ENCODE measurements at places on chromosomes 4 and X.
A peak's percentile ranks its signal among the peaks of the same experiment; 100 is the strongest.

DNA sequence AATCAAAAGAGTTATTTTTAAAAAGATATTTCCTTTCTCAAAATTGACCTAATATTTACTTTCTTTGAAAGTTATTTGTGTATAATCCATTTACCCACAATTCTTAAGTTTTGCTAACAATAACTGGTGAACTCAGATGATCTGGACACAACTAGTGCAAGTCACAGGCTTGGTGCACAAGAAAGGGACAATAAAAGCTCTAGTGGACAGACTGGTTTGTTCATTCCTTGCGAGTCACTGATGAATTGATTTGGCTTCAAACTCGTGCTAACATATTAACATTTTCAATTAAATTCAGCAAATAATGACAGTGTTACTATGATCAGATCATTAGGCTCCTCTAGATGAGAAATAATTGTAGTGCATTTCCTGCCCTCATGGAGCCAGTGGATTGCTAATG is 169.2 kb downstream of the BMPR1B start:
- no peak for DNase-seq

DNA sequence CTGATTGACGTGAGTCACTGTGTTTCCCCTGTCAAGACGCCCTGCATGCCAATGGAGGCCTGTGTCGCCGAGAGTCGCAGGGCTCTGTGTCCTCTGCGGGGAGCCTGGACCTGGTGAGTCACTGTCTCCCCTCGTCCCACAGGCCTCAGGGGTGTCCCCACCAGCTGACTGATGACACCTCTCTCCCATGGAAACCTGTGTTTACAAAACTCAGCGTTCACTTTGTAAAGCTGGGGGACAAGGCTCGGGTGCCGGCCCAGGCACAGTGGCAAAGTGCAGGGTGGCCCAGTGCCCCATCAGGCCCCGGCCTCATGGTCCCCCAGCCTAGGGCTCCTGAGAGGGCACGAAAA is 21.2 kb upstream of the HGFAC start:
- no peak for DNase-seq

GRCh38 chr4:171521726-171522125 is 291.5 kb upstream of the GALNTL6 start:
- DNase-seq = no peak

- peak; percentile 8 for DNase-seq
These were observed 69.7 kb upstream of the NUDT6 start for GRCh38 chr4:122992057-122992456.

DNA sequence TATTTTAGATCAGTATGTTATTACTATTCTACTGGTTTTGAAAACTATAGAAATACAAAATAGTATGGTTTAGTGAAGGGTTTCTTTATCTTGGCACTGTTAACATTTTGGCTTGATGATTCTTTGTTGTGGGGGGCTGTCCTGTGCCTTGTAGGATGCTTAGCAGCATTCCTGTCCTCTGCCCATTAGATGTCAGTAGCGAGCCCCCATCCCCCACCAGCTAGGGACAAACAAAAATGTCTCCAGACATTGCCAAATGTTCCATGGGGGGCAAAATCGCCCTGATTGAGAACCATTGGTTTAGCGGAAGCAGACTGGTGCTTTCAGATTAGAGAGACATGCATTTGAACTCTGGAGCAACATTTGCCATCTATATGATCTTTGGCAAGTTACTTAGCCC is 23.3 kb downstream of the SPARCL1 start:
- no peak for DNase-seq

GRCh38 chr4:38654273-38654672 is 9.7 kb upstream of the KLF3 start:
- DNase-seq = no peak

DNA sequence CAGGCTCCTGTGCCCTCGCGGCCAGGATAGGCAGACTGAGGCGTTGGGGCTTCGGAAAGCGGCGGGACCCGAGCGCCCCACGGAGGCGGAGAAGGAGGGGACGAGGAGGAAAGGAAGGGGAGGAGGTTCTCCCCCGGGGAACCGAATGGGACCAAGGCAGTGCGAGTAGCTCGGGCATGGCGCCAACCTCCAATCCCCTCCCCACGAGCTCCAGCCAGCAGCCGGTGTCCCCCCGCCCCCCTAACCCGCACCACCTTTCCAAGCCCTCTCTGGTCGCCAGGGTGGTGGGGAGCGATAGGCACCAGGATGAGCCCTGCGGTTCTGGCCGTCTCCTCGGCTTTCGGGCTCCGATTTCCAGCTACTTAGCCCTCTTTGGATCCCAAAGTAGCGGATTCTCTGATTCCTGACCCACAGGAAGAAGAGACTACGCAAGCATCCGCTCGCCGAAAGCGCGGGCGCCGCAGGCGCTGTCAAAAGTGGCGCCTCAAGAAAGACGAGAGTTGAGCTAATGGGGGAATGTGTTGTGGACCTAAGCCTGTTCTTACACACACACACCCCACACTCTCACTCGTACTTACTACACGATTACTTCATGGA is 15.2 kb upstream of the ZIC3 start:
- no peak for DNase-seq

DNA sequence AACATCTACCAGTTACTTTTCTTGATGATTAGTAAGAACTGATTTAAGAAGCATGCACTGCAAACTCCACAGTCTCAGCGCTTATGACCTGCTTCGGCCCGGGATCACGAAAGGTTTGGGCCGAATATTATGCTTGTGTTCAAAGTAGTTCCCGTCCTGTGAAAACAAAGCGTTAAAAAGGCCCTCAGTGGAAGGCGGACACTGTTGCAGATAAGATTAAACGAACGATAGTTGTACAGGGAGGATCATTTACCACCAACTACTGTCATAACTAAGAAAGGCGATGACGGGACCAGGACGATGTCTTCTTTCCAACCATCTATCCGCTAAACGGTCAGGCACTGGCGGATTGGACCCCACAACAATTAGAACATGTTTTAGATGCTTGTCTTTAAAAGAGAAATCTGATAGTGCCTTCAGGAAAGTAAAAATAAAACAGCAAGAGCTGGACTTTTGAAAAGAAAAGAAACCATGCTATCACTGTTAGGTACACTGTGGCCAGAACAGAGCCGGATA is 21.1 kb downstream of the PDLIM3 start:
- DNase-seq = no peak

GRCh38 chr4:23238848-23239247 is 546.1 kb downstream of the GBA3 start:
- no peak for DNase-seq

DNA sequence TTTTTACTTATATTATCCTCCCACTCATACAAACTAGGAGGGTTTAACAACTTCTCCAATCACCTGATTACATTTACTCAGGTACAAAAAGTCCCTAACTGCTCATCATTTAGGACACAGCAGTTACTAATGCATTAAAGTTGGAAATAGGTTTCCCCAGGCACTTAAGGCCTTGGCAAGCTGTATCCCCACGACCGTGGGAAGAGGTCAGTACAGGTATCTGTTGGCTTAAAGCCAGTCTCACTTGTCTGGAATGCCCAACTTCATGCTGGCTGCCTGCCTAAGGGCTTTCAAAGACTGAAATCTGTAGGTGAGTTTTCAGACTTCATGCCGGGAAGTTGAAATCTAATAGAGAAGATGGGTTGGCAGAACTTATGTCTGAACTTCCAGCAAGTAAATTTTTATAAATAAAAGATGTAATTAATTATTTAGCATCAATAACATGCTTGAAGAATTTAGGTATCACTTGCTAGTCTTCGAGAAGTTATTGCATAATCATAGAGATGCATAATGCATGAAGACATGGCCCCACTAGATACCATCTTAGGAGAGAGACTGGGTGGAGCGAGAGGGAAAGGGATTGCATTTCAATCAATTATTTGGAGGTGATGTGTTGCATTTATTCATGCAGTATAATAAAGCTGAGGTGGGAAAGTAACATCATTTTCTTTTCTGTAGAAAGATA is 54.2 kb downstream of the SCD5 start:
- no peak for DNase-seq

GRCh38 chr4:73452953-73453700 is 17.1 kb downstream of the AFP start:
- no peak for DNase-seq

GRCh38 chr4:4655901-4656300 is 114.1 kb upstream of the STX18 start:
- DNase-seq = peak; percentile 56

DNA sequence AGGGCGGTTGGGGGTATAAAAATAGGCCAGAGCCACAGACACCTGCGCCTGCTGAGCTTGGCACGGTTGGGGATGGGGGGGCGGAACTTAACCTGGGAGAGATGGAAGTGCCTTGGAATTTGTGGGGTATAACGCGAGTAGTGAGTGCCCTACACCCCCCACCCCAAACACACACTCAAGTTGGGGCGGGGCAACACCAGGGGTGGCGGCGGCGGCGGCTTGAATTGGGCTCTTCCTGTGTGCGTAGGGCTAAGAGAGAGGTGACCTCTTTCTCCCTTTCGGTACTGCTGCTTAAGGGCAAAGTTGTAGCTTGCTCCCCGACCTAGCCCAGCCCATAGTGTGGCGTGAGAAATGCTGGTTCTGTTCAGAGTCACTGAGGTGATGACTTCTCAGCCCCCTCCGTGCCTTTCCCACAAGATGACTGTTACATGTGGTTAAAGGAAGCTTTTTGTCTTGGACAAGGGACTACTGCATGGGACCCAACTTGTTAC is 839 bp downstream of the STK26 start:
- DNase-seq = no peak

DNA sequence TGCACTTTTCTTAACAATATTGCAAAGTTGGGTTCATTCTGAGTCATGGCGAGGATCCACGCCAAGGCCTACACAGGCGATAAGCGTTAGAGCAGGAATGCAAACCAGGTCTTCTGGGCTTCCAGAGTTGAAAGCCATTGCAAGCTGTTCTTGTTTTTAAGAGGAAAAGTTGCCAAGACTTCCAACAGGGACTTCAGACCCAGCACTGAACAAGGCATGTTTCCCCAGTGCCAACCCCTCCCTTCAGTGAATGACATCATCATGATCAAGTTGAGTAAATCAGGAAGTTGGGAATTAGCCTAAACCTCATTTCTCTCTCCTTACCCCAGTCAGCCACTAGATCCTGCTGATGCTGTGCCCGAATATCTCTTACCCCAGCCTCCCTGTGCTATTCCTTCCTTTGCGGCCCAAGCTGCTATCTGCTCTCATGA is 355.1 kb downstream of the HS3ST1 start:
- peak; percentile 54 for DNase-seq
